ENCODE measurements at places on chromosomes 5 and 9.

DNA sequence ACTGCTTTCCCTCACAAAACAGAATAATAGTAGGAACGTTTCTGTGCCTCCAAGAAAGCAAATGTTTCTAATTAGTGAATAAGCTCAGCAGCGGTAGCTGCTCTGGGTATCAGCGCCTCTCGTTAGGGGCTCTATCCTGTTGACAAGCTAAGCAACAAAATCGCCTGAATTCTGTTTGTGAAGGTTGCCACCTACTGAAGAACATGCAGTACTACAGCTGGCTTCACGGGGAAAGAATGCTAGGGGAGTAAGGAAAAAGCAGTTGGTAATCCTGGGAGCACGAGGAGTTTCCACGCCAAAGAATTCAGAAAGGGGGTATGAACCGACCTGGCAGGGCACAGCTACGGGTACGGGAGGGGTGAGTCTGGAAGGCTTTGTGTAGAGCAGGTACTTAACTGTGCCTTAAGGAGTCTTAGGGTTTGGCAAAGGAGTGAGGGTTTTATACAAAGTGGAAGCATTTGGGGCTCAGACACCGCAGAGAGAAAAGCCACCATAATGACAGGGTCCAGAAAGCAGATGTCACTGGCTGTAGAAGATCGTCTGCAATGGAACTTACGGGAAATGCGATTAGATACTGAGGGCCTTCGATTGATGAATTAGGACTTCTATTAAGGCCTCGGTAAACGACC, 171.7 kb downstream of the TTC39B start:
- DNase-seq = peak; percentile 64

DNA sequence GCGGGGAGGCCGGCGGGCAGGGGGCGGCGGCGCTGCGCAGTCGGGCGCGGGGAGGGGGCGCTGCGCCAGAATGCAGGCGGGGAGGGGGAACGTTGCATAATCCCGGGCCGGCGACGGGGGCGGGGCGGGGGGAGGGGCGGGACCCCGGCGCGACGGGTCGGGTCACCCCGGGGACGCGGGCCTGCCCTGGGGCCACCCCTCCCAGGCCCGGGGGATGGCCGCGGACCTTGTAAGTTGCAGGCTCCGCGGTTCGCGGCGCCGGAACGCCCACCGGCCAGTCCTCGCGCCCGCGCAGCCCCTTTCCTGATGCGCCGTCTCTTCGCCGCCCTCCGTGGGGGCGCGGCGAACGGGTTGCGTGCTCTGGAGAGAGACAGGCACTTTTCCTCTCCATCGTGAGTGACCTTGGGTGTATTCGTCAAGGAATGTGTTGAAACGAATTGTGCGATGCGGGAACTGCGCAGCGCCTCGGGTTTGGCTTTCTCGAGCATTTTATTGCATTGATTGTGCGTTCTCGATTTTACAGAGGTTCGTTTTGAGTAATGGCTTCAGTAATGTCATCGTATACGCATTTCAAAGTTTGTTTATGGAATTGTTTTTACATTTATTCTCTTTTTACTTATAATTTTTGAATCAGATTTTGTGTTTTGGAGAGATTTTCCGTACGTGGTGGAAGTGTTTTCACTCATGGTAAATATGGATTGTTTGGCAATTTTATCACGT, 802 bp downstream of the SPIN1 start:
- no peak for DNase-seq

GRCh38 chr5:132681983-132682382, 8.2 kb downstream of the IL4 start:
- no peak for DNase-seq

DNA sequence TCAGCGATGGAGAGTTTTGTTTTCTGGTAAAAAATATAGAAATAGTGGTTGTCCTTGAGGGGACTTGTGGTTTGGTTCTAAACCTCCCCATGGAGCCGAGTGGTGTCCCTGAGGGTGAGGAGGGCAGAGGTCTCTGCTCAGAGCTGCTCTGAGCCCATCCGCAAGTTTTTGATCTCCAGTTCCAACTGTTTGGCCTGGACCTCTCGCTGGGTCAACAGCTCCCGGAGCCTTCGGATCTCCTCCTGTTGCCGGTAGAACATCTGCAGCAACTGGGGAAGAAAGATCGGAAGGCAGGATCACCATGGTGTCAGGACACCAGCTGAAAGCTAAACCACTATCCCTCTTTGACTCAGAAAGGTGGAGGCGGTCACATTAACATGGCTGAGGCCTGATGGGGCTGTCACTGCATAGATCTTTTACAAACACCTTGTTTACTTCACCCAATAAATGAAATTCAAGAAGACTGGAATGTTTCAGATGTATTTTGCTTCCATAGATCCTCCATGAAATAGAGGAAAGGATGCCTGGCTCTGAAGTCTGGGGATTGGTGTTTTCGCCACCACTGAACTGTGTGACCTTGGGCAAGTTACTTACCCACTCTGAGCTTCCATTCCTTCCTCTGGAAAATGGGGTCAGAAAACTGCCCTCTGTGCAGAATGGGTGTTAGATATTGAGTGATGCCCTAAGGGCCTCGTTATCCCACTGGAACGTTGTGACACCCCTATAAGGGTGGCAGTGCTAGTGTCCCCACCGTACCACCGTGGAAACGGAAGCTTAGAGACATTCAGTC, 5.8 kb upstream of the TRIM14 start:
- DNase-seq = no peak

- DNase-seq = no peak
Observed at GRCh38 chr9:92720209-92720765, 44.3 kb downstream of the BICD2 start.

- DNase-seq = no peak
Observed at GRCh38 chr9:136305804-136306203, 1.9 kb upstream of the CCDC187 start.

GRCh38 chr5:168413596-168413995, 72.7 kb upstream of the RARS1 start:
- DNase-seq = no peak

GRCh38 chr5:150490754-150491153, 17.2 kb upstream of the NDST1 start:
- no peak for DNase-seq

GRCh38 chr9:110932863-110933262, 105.4 kb downstream of the LPAR1 start:
- DNase-seq = no peak

- no peak for DNase-seq
Observed at GRCh38 chr9:138117101-138117750, 239.6 kb downstream of the CACNA1B start.

Measured in forelimb muscle (tissue), 1 donor.